SK-N-DZ (cell line): ENCODE measurements at places on chromosomes 3 and 15.

DNA sequence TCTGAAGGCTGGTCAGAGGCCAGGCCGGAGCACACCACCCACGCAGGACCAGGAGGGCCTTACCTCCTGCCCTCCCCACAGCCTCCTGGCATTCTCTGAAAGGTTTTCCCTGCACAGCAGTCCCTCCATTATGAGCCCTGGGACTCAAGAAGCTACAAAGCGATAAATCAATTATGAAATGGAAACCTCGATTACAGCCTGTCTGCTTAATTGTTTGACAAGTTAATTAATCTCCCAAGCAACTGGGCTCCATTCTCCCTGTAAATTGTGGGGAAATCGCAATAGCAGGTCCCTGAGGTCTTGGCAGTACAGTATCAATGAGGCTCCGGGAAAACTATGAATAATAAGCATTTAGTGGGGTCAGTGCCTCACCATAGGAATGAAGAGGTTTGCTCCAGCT is 683.5 kb downstream of the NTRK3 start:
- DNase-seq, result peak; percentile 35

DNA sequence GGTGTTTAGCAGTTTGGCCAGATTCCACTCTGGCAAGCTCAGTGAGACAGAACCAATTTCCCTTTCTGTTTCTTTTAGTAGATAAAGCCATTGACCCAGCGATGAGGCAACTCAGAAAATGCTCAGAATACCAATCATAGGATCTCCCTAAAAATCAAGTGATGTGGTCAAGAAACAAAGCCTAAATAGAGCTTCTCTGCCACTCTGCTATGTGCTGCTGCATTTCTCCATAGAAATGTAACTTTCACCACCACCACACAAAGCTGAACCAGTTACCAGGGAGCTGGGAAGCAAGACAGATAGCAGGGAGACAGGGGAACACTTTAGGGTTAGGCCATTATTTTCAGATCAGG is 109.8 kb downstream of the RPL22L1 start:
- DNase-seq, result no peak

DNA sequence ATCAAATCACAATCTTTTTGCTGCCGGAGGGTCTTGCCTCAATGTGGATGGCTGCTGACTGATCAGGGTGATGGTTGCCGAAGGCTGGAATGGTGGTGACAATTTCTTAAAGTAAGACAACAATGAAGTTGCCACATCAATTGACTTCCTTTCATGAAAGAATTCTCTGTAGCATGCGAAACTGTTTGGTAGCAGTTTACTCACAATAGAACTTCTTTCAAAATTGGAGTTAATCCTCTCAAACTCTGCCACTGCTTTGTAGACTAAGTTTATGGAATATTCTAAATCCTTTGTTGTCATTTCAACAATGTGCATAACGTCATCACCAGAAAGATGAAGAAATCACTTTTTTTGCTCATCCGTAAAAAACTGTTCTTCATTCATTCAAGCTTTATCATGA is 65.8 kb downstream of the B3GNT5 start:
- DNase-seq, result no peak

- DNase-seq, result no peak
Observed at GRCh38 chr15:88365124-88365523, 102.1 kb downstream of the MRPL46 start.

GRCh38 chr3:128478576-128479506 is 12.2 kb upstream of the DNAJB8 start:
- no peak for DNase-seq

DNA sequence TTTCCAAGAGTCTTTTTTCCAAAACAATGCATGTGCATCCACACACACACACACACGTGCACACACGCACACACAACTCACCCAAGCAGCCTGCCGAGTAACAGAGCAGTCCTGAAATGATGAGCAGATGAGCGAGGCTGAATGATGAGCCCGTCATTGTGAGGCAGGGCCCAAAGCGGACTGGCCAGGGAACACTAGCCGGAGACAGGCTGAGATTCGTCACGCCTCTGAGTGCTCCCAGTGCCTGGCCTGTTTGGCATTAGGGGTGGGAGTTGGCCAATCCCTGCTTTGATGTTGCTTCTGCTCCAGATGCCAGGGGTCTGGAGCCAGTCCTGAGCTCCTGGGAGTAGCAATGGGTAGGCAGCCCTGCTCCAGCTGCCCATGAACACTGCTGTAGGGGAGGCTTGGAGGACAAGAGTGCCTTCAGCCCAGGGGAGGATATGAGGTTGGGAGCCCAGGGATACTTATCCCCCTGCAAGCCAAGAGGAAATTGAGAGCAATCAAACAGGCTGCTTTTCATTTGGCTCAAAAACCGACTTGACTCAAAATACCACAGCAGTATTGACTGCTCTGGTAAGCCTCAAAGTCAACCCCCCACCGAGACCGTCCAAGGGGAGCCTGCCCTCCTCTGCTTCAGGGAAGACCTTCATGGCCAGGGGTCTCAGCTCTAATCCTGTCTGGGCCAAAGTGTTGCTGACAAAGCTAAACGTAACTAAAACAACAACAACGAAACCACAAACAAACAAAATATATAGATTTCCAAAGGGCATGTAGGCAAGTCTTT is 22.9 kb downstream of the COLQ start:
- peak; percentile 68 for DNase-seq

DNA sequence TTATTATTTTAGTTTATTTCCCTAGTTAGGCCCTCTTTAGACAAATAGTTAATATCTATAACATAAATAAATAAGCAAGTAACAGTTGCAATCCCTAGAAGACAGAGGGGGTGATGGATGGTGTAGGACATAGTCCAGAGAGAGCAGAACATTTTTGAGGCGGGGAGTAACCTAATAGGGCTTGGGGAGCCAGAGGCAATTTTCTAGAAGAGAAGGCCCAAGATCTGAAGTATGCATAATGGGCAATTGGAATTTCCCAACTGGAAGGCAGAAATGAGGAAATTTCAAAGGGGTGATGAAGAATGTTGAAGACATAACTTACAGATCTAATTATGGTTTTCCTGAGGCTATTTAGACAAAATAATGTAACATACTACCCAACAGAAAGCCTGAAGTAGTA is 525.7 kb downstream of the TUSC7 start:
- no peak for DNase-seq

DNA sequence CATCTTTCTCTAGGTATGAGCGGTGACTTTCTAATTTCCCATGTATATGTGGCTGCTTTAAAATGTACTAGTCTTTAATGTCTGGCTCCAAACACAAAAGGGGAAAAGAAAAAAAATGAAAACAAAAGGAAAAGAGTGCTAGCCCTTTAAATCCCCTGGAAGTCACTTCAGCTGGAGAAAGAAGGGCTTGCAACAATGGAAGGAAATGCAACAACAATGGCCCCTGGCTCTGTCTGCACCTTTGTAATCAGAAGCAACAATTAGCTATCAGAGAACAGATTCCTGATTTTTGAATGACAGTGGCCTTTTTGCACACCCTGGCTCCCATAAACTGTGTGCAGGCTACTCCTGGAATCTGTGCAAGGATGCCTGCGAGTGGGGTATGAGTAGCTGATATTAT is 591.2 kb downstream of the FHIT start:
- no peak for DNase-seq

GRCh38 chr15:78691851-78692421 is 50.9 kb upstream of the CHRNB4 start:
- no peak for DNase-seq

DNA sequence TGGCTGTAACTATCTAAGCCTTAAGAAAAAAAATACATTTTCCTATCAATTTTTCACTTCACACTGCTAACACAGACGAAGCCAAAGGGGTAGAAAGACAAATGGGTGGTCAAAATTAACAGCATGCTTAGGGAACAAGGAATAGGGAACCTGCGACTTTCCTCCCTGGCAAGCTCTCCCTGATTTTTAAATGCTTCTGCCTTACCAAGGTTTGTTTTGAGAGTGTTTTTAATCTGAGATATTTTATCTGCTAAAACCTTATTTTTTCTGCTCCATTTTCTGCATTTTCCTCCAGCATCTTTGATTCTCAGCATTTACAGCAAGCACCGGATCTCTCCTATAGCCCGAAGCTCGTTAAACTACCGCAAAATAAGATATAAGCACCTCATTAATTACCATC is 214.4 kb downstream of the RORA start:
- no peak for DNase-seq

DNA sequence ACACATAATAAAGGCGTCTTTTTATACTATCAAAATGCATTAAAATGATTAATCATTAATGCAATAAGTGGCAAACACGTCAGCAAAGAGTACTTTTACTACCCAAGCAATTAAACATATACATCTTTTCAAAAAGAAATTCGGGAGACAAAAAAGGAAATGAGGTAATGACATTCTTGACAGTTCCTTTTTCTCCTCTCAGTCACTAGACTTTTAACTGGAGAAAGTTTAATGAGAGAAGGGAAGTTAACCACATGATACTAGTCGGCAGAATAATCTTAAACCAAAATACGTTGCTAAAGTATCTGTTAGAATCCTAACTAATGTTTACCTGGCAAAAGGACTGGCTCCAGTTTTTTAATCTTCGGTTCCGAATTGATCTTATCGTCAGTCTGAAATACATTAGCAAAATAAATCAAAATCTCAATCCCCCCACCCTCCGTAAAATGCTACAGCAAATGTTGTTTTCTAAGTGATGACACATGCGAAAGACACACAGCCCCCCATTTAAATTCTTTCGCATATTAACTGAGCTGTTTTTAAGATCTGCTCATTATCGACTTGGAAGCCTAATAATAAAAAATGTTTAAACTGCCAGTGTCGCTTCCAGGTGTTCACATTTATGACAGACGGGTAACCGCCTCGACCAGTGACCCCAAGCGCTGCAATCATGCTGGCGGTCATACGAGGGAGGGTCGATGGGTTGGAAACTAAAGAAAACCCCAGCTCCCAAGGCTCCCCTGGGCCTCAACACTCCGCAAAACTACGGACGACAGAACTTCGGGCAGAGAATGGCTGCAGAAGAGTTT is 778 bp downstream of the MTMR10 start:
- no peak for DNase-seq

DNA sequence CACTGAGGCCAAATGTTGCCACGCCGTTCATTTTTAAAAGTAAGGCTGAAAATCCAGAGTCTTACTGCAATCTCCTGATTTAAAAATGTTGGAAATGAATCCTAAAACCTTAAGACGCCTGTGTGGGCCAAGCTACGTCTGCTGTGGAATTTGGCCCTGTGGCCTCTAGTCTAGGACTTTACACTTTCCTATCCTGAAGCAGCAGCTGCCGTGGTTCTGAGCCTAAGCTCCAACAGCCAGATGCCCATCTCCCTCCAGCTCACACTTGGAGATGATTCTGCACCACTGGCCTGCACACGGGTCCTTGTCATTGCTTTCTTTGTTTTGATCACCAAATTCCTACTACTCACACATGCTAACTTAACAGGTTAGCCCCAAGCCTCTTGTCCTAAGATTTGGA is 286.4 kb upstream of the LYSMD4 start:
- DNase-seq, result no peak

- no peak for DNase-seq
Observed at GRCh38 chr3:119632216-119632615, 28.2 kb downstream of the POPDC2 start.

- DNase-seq, result no peak
Observed at GRCh38 chr3:132284781-132285619, 32.2 kb upstream of the ACP3 start.

GRCh38 chr3:128218548-128219257 is 65.4 kb downstream of the EEFSEC start:
- DNase-seq, result no peak

DNA sequence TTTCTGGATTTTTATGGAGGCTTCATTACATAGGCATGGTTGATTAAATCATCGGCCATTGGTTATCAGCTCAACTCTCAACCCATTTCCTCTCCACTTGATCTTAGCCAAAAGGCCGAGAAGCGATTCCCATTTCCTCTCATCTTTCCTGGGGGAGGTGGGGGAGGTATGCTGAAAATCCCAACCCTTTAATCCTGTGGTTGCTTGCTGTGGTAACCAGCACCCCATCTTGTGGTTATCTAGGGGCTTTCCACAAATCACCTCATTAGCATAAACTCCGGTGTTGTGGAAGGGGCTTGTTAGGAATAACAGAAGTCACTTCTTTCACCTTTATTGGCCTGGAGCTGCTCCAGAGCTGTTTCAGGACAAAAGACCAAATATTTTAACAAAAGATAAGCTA is 20.9 kb downstream of the PDE8A start:
- no peak for DNase-seq

DNA sequence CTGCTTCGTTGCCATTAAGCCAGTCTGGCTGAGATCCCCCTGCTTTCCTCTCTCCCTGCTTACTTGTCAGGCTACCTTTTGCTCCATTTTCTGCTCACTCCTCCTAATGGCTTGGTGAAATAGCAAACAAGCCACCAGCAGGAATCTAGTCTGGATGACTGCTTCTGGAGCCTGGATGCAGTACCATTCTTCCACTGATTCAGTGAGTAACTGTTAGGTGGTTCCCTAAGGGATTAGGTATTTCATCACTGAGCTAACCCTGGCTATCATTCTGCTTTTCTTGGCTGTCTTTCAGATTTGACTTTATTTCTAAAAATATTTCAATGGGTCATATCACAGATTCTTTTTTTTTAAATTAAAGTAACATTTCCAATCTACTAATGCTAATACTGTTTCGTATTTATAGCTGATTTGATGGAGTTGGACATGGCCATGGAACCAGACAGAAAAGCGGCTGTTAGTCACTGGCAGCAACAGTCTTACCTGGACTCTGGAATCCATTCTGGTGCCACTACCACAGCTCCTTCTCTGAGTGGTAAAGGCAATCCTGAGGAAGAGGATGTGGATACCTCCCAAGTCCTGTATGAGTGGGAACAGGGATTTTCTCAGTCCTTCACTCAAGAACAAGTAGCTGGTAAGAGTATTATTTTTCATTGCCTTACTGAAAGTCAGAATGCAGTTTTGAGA is 25.0 kb downstream of the CTNNB1 start:
- DNase-seq, result no peak

GRCh38 chr3:155428563-155428962 is 135.1 kb upstream of the STRIT1 start:
- no peak for DNase-seq

DNA sequence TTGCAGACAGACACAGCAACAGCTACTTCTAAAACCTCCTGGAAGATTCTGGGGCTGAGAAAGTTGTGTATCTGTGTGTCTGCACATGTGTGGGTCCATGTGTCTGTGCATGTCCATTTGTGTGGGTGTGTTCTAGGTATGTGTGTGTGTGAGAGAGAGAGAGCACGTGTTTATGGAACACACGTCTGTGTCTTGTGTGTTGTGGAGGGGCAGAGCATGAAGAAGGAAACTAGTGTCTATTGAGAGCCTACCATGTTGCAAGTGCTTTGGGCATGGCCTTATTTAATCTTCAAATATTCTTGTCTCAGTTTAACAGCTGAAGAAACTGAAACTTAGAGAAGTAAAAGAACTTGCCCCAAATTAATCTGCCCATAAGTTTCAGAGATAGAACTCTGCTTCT is 327.5 kb downstream of the UACA start:
- DNase-seq, result no peak

DNA sequence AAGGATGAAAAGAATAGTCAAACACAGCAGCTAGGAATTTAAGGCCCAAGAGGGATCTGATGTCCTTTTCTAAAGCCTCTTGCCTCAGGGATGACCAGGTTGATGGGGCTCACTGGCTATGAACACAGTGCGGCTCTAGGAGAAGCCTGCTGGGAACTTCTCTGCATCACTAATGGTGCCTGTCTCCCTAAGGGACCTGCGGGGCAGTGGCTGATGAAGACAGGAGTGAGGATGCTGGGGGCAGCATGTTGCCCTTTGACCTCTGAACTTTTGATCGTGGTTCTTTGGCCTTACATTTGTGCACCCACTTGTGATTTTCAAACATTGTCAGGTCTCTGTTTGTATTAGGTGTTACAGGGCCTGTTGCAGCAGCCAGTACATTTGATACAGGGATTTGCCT is 64.9 kb upstream of the KLHL25 start:
- DNase-seq, result no peak

- no peak for DNase-seq
Observed at GRCh38 chr3:7195934-7196333, 335.0 kb downstream of the GRM7 start.
